Stomach (tissue), 19 donors: ENCODE measurements at places on chromosomes 2 and 18. TPM values are rescaled to one million over a fixed set of nuclear protein-coding genes. Genes with fewer than 3 reads are reported as not detected.
A peak's percentile ranks its signal among the peaks of the same experiment; 100 is the strongest.

DNA sequence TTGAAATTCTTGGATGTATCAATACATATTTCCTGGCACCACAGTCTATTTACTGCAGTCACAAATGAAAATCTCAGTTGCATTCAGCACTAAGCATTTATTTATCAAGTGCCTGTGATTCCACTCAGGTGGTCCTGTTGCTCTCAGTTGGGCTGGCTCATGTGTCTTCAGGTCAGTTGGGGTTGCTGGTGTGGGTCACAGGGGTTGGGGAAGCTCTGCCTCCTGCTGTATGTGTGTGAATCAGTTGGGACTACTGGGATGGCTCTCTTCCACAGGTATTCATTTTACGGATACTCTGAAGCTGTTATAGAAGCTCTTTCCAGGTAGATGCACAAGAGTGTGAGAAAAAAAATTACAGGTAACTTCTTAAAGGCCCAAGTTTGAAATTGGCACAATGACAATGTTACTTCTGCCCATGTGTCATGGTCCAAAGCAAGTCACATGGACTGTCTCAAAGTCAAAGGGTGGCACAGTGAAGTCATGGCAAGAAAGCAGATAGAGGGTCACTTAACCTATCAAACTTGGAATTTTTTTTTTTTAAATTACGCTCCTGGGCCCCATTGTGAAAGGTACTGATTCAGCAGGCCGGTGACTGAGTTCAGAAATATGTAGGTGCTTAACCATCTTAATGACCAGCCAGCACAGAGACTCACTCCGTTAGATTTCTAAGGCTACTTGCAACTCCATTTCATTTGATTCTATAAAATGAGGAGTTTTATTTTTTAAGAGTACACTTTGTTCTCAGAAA, 249.2 kb upstream of the GCFC2 start:
- H3K27ac ChIP-seq: no peak overlapping the region
- no peaks in the 10 kb centered on the region for H3K36me3 ChIP-seq
- no peaks in the 10 kb centered on the region for H3K4me1 ChIP-seq
- no peaks in the 10 kb centered on the region for H3K27me3 ChIP-seq
- no peak for DNase-seq

CAPG gene
- total RNA-seq: 35.0 TPM

ORC2 gene
- 19.3 TPM for total RNA-seq

REEP1 gene
- total RNA-seq: 29.9 TPM

GRCh38 chr2:171793691-171794678, 100.1 kb downstream of the SLC25A12 start:
- peaks cover 9% of the 10 kb centered on the region for H3K4me1 ChIP-seq
- H3K4me3 ChIP-seq: no peak overlapping the region
- peaks cover 47% of the 10 kb centered on the region for H3K36me3 ChIP-seq
- H3K27ac ChIP-seq: no peak overlapping the region

DNA sequence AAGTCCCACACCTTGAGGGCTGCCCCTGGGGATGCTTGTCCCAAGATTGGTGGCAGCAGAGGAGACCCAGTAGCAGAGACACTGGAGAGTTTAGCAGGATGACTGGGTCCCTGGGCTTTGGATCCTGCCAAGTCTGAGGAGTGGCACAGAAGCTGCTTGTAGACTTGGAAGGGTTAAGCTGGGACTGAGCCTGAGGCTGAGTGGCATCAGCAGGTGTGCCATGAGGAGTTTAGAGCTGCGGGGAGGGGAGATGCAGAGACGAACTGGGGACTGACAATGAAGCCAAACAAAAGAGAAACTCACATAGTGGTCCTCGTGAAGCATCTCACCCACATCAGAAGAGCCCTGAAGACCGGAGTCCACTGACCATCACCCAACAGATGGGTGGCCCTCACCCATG, 329.7 kb upstream of the KLHL29 start:
- no peak for DNase-seq
- H3K27me3 ChIP-seq: no peaks in the 10 kb centered on the region

LRP1B gene
- total RNA-seq: 4.5 TPM

- peak within 1 kb of the TSS; percentile 33 for H3K4me3 ChIP-seq
- no peaks in the 10 kb centered on the region for H3K36me3 ChIP-seq
- DNase-seq: no peak
- H3K4me1 ChIP-seq: no peaks in the 10 kb centered on the region
- H3K27ac ChIP-seq: peak within 1 kb of the TSS; percentile 55
- no peaks in the 10 kb centered on the region for H3K27me3 ChIP-seq
Measured at GRCh38 chr2:96642564-96643360, at the start of gene FER1L5. Gene FER1L5, plus strand, starts transcription at chr2:96642764. Its CDS starts 73 bp downstream, at chr2:96642837.

GRCh38 chr2:45312275-45312674, 298.8 kb downstream of the SRBD1 start:
- H3K4me1 ChIP-seq: no peaks in the 10 kb centered on the region
- H3K27me3 ChIP-seq: no peaks in the 10 kb centered on the region
- no peak overlapping the region for H3K4me3 ChIP-seq
- H3K36me3 ChIP-seq: no peaks in the 10 kb centered on the region
- no peak for DNase-seq

DSG4 gene
- not detected for total RNA-seq

DNA sequence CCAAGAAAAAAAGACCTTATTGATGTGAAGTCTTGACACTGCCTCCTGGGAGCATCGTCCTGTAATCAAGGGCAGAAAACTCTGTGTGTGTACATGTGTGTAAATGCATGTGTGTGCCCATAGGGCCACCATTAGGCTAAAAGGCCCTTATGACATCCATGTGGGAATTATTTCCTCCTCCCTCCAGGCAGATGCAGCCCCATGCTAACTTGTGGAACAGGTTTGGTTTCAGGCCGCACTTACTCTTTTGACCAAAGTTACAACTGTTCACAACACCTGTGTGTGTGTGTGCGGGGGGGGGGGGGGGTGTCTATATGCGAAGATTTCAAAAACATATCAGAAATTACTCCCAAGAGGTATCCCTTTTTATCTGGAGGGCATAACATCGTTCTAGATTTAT, 87.4 kb upstream of the SLC14A2 start:
- H3K4me1 ChIP-seq: no peaks in the 10 kb centered on the region
- no peaks in the 10 kb centered on the region for H3K27me3 ChIP-seq
- DNase-seq: no peak

- H3K36me3 ChIP-seq: no peaks in the 10 kb centered on the region
- H3K4me1 ChIP-seq: no peaks in the 10 kb centered on the region
- no peak overlapping the region for H3K4me3 ChIP-seq
Measured at GRCh38 chr2:217445723-217446122, 557.1 kb downstream of the TNS1 start.

DNA sequence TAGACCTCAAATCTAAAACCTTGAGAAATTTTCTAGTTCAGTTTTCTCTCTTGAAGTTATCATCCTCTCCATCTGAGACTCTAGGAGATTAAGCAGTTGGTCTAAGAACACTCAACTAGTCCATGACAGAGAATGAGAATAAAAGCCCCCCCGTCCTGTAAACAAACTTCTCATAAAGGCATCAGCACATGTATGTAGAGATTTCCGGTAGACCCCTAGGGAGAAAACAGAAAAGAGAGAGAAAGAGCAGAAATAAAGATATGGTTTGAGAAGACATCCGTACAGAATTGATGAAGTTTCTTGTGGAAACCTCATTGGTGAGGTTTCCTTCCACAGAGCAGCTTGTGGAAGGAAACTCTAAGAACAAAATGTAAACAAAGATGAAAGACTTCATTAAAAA, 3.2 kb upstream of the GPR155 start:
- H3K27ac ChIP-seq: no peak overlapping the region
- H3K4me1 ChIP-seq: peaks cover 10% of the 10 kb centered on the region
- no peaks in the 10 kb centered on the region for H3K27me3 ChIP-seq
- H3K4me3 ChIP-seq: no peak overlapping the region

DNA sequence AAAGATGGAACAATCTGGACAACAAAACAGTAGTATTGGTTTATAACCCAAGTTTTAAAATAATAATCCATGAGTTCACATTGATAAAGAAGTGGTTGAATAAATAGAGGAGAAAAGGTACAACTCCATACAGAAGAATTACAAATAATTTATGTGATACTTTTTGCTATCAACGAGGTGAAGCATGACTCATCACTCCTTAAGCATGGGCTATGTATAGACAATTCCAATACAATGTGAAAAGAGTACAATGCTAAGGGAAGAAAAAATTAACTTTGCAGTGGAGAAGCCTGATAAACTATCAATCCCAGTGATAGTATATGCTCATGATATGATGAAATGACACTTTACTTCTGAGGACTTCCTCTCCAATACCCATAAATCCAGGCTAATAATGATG, 312.9 kb downstream of the GULP1 start:
- H3K4me1 ChIP-seq: peaks cover 1% of the 10 kb centered on the region
- no peak overlapping the region for H3K4me3 ChIP-seq
- H3K36me3 ChIP-seq: no peaks in the 10 kb centered on the region
- no peak for DNase-seq
- no peaks in the 10 kb centered on the region for H3K27me3 ChIP-seq
- H3K27ac ChIP-seq: no peak overlapping the region
